ENCODE measurements at places on chromosomes 6 and 20.

DNA sequence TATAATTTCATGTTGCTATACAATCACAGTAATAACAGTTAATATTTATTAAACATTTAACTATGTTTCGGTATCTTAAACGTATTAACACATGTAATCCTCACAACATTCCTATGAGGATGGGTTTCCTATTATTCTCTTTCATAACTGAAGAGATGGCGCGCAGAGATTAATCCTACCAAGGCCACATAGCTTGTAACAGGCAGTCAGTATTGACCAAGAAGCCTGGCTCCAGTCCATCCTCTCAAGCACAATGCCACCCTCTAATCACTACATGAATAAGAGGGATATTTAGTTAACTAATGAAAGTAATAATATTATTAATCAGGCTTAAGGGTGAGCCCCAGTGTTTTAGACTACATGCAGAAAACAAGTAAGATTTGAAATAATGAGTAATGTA lies 149.7 kb upstream of the SIM1 start:
- DNase-seq = no peak

DNA sequence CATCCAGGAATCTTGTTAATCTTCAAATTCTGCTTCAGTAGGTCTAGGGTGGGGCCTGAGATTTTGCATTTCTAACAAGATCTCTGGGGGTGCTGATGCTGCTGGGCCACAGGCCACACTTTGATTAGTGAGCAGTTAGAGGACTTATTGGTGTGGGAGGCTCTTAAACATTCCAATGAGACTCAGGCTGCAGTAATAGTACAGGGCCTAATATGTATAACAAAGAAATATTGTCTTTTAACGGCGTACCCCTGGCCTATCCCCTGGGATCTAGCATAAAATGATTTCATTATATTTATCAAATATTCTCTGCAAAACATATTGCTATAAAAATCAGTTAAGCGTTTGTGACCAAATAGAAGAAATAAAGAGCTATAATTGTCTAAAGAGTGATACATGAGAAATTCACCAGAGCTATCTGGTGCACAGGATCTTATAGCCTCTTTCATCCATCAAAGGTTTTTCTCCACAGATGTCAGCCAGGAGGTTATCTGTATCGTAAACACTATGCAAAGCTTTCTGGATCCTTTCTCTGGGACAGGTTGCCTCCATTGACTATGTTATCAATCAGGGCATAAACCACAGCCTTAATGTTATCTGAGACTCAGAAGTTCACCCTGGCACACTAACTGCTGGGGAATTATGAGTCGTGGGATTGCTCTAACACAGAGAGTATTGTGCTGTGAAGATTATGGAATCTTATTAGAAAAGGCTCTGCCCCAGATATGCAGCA lies 488.5 kb upstream of the MAP3K7 start:
- no peak for DNase-seq

DNA sequence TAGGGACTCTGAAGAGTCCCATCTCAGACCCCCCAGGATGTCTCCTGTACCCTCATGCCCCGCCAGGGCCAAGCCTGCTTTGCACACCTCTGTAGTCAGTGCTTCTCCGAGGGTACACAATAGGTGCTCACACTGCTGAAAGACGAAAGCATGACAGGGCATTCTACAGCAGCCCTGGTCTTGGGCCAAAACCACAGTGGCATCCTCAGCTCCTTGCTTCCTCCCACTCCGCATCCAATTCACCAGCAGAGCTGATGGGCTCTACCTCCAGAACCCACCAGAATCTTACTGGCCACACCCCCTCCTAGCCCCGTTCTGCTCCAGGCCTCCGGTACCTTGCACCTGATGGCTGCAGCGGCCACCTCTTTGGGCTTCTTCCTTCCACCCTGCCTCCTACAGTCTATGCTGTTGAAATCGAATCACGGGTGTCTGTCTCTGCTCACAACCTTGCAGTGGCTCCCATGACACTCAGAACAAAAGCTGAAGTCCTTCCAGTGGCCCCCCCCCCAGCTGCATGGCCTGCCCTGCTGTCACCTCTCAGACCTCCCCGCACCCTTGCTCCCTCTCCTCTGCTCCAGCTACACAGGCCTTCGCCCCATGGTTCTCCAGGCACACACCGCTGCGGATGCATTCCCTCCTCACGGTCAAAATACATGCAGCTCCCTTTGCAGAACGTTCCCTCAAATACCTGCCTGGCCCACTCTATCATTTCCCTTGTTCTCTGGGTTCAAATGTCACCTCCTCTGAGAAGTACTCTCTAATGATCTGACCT lies 1.2 kb downstream of the ANGPT4 start:
- DNase-seq = no peak

DNA sequence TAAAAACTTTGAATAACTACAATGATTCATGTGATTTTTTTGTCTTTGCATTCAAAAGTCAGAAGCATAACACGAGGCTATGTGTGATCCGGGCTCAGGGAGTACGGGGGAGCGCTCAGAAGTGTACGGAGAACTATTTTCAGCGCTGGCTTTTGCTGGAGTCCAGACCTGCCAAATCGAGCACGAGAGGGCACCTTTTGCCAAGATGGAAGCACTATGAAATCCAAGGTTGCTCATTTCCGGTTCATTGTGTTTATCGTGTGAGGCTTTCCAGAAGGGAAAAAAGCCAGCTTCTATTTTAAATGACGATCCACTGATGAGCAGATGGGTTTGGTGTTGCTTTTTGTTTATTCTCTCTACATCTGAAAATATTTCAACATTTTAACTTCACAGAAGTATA lies 11.3 kb downstream of the RAMACL start:
- no peak for DNase-seq

- DNase-seq = no peak
Measured at GRCh38 chr6:2355150-2355549, 109.7 kb upstream of the GMDS start.

- no peak for DNase-seq
Measured at GRCh38 chr6:11432713-11433450, 104.7 kb upstream of the TMEM170B start.
